ENCODE measurements at places on chromosomes 5 and 9. TPM values are rescaled to one million over a fixed set of nuclear protein-coding genes. Genes with fewer than 3 reads are reported as not detected.

Gene CCNI2
- 0.26 TPM for polyA plus RNA-seq

DNA sequence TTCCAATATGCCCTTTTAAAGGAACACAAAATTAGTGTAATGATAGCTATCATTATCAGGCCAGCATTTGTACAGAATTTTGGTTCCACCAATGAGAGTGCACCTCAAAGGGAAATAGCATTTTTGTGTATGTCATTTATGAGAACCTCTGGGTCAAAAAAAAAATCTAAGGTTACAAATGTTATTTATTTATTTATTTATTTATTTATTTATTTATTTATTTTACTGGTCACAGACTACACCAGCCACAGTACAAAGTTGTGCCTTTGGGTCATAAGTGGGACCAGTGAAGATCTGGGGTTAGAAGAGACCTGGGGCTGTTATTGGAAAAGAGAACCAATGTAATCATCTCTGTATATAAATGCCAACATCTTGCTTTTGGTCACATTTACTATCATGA is 523.9 kb downstream of the CETN3 start:
- DNase-seq = no peak

- no peak for DNase-seq
These were observed 27.3 kb downstream of the SCGB3A1 start for GRCh38 chr5:180563994-180564393.

Gene PCDHB10
- polyA plus RNA-seq = not detected

Gene FGD3
- 0.18 TPM for polyA plus RNA-seq

DNA sequence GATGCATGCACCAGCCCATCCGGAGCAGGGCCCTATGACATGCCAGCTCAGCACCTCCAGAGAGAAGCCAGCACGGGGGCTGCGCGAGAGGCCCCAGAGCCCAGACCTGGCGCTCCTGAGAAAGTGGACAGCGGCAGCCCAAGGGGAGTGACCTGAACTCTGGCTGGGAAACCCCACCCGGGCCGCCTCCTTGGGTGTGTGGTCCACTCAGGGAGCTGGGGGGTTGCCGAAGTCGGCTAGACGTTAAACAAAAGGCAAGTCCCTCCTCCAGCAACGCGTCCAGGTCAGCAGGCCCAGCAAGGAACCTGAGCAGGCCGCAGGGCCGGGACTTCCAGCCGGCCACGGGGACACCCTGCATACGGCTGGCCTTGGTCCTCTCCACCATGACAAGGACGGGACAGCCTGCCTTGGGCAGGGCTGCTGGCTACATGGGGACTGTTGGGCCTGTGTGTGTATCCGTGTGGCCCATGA is 35.7 kb downstream of the NACC2 start:
- DNase-seq = no peak

DNA sequence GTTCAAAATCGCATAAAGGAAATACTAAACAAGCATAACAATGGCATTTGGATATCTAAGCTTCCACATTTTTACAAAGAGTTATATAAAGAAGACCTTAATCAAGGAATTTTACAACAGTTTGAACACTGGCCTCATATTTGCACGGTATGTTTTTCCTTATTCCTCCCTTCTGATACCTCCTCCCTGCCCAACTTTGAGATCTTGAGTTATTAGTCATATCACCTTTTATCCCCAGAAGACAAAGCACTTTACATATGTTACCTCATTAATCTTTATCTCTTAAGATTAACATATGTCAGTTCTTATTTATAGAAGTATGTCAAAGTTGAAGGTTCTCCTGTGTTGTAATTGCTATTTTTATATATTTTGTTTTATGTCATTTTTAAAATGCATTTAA is 29.8 kb downstream of the TDRD7 start:
- no peak for DNase-seq

DNA sequence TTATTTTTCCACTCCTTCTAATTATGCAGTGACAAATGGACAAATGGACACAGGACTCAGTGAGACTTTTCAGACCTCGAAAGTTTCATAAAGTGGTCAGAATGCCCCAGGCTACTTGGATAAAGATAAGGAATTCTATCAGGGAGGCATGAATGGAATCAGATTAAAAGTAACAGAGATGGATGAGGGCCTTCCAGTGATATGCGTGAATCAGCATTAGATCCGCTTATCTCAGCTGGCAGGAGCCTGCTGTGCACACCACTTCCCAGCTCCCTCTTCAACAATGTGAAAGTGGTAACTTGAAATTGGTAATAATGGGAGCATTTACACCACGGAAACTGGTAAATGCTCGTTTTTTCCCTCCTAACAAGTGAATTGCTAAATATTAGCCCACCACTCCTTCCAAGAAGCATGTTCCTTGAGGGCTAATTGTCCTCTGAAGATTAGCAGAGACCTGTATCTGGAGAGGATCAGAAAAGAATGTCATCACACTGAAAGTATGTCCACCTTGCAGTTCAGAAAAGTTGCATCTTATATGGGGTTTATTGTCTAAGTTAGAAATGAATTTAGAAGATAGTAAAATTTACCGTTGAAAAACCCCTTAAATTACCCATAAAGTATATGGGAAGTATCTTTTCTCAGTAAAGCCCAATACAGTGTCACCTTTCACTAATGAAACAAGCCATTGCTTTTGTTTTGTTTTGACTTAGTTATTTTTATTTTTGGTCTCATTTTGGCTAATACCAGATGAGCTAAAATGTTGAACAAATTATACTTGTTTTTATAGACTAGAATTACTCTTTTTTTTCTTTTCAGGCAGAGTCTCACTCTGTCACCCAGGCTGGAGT is 125.3 kb downstream of the DPYSL3 start:
- no peak for DNase-seq

- DNase-seq = no peak
These were observed 60.5 kb upstream of the HSPA9 start for GRCh38 chr5:138635708-138636107.
